ENCODE measurements at places on chromosomes 11 and 22.

GRCh38 chr22:49617866-49618676 is 209.6 kb downstream of the BRD1 start:
- H3K27me3 ChIP-seq: no peaks in the 10 kb centered on the region
- H3K4me3 ChIP-seq: no peak overlapping the region
- no peak for DNase-seq
- H3K36me3 ChIP-seq: no peaks in the 10 kb centered on the region
- H3K4me1 ChIP-seq: no peaks in the 10 kb centered on the region

DNA sequence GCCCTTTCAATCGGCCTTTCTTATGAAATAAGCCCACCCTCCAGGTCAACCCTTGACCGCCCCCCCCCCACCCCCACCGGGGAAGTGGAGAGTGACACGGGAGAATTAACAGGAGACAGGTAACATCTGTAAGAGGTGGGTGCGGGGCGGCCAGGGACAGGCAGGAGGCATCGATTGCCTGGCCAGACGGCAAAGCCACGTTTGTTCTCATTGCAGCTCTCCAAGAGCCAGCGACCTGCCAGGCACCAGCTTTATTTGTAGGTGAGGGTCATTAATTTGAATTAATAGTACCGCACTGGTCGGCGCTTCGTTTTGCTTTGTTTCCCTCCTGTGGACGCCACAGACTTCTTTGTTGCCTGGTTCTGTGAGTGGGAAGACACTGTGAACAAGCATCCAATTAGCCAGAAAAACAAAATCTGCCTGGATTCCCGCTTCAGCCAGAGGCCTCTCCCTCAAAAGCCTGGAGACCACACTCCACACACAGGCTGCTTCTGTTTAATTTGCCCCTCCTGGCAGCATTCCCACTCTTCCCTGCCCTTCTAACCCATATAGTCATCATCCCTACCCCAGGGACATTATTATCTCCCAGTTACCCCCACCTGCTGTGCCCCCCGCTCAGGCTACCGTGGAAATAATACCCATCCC is 104.5 kb upstream of the OPCML start:
- no peaks in the 10 kb centered on the region for H3K27me3 ChIP-seq
- DNase-seq: no peak
- H3K4me3 ChIP-seq: no peak overlapping the region
- H3K4me1 ChIP-seq: no peaks in the 10 kb centered on the region
- H3K36me3 ChIP-seq: no peaks in the 10 kb centered on the region
- H3K27ac ChIP-seq: no peak overlapping the region

DNA sequence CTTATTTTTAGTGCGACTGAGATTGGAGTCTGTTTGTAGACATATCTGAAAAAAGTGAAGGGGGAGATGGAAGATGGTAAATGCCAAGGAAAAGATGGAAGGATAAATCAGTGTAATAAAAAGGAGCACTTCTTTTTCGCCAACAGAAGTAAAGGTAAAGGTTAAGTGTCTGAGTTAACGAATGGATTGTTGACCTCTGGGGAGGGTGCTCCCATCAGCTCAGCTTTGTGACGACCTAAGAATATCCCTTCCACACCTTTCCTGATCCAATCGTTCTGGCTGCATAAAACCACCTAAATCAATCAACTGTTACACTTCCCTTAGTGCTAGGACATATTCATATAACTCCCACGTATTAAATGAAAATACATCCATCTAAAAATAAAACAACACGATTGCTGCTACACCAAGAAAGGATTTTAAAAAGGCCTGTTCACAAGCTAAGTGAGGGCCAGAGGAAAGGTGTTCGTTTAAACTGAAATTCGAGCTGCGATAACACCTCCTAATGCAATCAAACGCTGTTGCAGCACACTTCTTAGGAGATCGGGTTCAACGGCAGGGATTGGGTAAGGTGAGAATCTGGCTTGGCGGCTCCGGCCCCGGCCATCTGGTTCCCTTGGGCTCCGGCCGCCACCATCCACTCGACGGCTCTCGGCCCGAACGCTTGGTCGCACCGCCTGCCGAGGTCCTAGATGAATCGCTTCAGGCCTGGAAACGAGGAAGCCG is 658 bp downstream of the C11orf71 start:
- H3K4me1 ChIP-seq: peaks cover 4% of the 10 kb centered on the region
- DNase-seq: no peak
- peak overlapping the region; percentile 72 for H3K4me3 ChIP-seq
- H3K27me3 ChIP-seq: no peaks in the 10 kb centered on the region
- H3K36me3 ChIP-seq: no peaks in the 10 kb centered on the region
- H3K27ac ChIP-seq: peak overlapping the region; percentile 97

- no peak overlapping the region for H3K27ac ChIP-seq
- no peak overlapping the region for H3K4me3 ChIP-seq
- DNase-seq: no peak
- H3K36me3 ChIP-seq: no peaks in the 10 kb centered on the region
- H3K27me3 ChIP-seq: no peaks in the 10 kb centered on the region
Measured at GRCh38 chr22:48948575-48949170, 879.0 kb downstream of the BRD1 start.

DNA sequence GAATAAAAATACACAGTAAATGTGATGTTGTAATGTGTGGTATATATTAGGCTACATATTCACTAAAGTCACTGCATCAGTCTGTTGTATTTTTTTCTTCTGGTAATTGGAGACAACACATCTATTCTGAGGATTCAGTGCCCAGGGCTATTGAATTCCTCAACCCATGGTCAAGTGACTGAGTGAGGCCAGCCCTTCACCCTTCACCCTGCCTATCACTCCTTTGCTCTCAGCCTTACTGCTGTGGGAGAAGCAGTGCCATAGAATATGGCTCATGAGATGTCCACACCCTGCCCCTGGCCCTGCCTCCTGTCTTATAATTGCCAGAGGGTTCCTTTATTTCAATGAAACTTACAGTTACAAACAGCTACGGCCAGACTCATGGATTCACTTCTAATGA is 295.6 kb downstream of the NTM start:
- no peak overlapping the region for H3K27ac ChIP-seq
- no peaks in the 10 kb centered on the region for H3K36me3 ChIP-seq
- H3K4me3 ChIP-seq: no peak overlapping the region
- no peak for DNase-seq

GRCh38 chr11:43895601-43896000 is 15.0 kb downstream of the ALKBH3 start:
- peaks cover 45% of the 10 kb centered on the region for H3K36me3 ChIP-seq
- no peak overlapping the region for H3K4me3 ChIP-seq
- H3K4me1 ChIP-seq: no peaks in the 10 kb centered on the region
- no peak overlapping the region for H3K27ac ChIP-seq
- DNase-seq: no peak

DNA sequence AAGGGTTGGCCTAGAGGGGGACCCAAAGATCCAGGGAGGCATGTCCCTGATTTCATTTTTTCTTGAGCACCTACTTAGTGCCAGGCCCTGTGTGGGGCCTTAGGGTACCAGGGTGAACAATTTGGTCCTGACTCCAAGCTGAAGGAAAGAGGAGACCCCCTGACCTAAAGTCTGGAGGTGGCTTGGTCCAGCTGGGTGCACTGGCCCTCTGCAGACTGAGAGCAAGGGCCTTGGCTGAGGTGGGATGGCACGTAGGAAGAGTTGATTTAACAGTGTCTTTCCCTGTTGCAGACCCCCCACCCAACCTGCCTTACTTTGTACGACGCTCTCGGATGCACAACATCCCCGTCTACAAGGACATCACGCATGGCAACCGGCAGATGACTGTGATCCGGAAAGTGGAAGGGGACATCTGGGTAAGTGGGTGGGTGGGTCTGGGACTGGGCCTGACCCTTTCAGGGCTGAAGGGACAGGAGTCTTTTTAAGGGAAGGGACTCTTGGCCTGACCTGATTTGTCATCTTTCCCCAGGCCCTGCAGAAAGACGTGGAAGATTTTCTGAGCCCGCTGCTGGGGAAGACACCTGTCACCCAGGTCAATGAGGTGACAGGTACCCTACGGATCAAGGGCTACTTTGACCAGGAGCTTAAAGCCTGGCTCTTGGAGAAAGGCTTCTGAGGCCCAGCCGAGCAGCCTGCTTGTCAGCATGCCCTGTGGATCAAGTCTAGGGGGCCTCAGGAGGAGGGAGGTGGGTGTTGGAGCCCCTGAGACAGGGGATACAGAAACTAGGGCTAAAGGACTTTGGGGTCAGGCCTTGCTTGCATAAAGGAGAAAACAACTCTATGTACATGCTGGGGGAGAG is 3.3 kb downstream of the MRPL49 start:
- H3K27me3 ChIP-seq: no peaks in the 10 kb centered on the region
- DNase-seq: no peak

DNA sequence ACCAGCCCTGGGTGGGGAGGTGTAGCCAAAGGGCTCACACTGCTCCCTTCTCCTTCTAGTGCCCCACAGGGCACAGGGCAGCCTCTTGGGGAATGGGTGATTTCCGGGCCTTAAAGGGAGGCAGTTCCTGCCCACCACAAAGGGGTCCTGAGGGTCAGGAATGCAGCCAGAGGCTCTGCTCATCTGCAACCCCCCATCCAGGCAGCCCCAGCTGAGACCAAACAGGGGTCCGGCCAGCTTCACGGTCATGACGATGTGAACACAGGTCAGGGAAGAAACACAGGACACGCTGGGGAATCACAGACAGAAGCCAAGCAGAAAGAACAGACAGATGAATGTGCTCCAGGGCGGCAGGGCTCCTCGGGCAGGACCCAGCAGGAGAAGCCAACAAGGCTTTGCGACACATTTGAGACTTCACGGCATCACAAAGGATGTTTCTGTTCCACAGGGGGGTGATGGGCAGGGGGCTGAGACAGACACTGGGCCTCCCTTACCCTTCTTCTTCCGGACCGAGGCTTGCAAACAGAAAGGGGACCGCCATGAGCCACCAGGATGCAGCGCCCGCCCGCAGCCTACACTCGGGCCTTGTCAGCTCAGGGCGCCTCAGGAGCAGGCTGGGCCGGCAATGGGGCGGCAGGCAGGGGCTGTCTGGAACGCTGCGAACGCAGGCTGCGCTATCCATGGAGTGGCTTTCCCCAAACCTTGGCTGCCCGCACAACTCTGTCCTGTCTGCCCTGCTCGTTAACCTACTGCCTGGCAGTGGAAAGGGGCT is 101.9 kb downstream of the CTTN start:
- no peaks in the 10 kb centered on the region for H3K36me3 ChIP-seq
- H3K27ac ChIP-seq: no peak overlapping the region
- H3K27me3 ChIP-seq: peaks cover 17% of the 10 kb centered on the region
- no peak overlapping the region for H3K4me3 ChIP-seq
- no peaks in the 10 kb centered on the region for H3K4me1 ChIP-seq

DNA sequence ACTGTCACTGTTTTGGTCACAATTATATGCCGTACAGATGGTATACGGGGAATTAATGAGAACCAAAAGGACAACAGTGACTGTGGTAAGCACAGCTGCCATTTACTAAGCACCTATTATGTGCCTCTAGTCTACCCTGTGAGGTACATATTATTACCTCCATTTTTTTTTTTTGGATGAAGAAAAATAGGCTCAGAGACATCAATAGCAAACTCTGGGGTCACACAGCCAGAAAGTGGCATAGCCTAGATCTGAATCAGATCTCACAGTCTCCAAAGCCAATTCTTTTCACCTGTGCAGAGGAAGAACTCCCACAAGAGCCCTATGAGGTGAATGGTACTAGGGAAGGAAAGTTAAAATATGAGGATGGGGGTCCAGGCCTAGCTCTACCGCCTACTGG is 68.9 kb downstream of the USP35 start:
- H3K27ac ChIP-seq: no peak overlapping the region
- no peak for DNase-seq
- no peaks in the 10 kb centered on the region for H3K36me3 ChIP-seq

GRCh38 chr22:22769434-22770279 is 118.0 kb upstream of the IGLL5 start:
- no peaks in the 10 kb centered on the region for H3K4me1 ChIP-seq
- H3K36me3 ChIP-seq: no peaks in the 10 kb centered on the region
- DNase-seq: no peak
- H3K4me3 ChIP-seq: no peak overlapping the region
- H3K27me3 ChIP-seq: peaks cover 13% of the 10 kb centered on the region

DNA sequence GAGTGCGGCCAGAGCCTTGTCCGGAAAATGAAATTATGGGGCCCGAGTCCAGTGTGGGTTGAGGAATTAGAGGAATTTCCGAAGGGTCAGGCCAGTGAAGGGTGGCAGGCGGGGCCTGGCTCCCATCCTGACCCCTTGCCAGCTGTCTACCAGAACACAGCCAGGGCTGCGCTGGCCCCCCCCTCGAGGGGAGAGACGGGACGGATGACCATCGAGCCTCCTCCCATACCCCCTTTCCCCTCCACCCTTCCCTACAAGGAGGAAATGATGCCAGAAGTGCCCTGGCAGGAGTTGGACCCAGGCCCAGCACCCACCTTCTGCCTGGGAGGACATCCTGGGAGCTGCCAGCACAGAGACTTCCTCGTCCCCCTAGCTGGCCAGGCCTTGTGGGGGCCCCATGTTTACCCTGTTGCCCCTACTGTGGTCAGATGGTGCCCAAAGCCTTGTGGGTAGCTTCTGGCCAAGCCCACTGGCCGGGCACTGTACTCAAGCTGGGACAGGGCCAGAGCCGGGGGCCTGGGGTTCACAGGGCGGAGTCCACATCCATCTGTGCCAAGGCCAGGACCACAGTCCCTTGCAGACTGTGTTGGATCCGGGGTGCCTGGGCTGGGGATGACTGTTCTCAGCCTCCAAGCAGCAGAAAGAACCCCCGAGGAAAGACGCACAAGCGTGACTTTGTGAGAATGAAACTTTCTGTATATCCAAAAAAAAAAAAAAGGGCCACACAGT is 20.8 kb downstream of the ARVCF start:
- no peak for DNase-seq
- no peak overlapping the region for H3K4me3 ChIP-seq
- H3K27me3 ChIP-seq: peaks cover 2% of the 10 kb centered on the region
- peak overlapping the region; percentile 11 for H3K27ac ChIP-seq
- H3K36me3 ChIP-seq: no peaks in the 10 kb centered on the region
- peaks cover 18% of the 10 kb centered on the region for H3K4me1 ChIP-seq

DNA sequence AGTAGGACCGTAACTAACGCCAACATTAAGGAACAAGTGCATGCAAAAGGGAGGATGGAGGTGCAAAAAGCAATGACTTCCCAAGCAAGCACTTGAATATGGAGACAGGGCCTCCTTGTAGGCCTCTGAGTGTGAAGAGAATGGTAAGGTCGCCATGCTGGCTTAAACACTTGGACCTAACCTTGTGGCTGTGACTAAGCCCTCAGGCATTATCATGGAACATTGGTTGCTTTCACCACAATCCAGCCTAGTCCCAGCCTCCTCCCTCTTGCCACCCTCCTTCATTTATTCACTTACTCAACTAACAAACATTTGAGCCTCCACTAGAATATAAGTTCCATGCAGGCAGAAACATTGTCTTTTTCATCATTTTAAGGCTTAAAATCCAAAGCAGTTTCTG is 11.9 kb upstream of the SYTL2 start:
- H3K4me3 ChIP-seq: no peak overlapping the region
- H3K36me3 ChIP-seq: no peaks in the 10 kb centered on the region
- no peaks in the 10 kb centered on the region for H3K27me3 ChIP-seq

DNA sequence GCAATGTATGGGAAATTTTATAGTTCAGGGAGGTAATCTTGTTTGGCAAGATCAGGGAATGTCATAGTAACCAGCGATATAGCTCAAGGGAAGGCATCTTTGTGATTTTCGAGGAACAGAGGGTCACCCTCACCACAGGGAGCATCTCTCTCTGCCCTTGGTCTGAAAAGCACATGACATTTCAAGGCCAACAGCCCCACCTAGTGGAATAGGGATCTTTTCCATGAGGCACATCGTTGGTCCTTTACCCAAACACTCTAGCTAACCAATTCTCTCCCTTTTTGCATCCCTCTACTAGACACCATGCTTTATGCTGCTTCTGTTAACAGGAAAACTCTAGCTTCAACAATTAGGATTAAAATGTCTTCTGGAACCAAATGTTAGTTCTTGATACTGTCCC is 179.0 kb downstream of the GRM5 start:
- no peak overlapping the region for H3K4me3 ChIP-seq
- no peaks in the 10 kb centered on the region for H3K36me3 ChIP-seq
- H3K4me1 ChIP-seq: no peaks in the 10 kb centered on the region

GRCh38 chr11:130076778-130077481 is 7.2 kb downstream of the APLP2 start:
- no peak overlapping the region for H3K4me3 ChIP-seq
- no peaks in the 10 kb centered on the region for H3K36me3 ChIP-seq
- no peaks in the 10 kb centered on the region for H3K4me1 ChIP-seq
- H3K27ac ChIP-seq: no peak overlapping the region

Data from IMR-90 (cell line).